ENCODE measurements at places on chromosomes 1 and 21. TPM values are rescaled to one million over a fixed set of nuclear protein-coding genes. Genes with fewer than 3 reads are reported as not detected.

VHLL gene
- not detected for total RNA-seq

UTS2 gene
- total RNA-seq: not detected

PLA2G2D gene
- not detected for total RNA-seq

TLR5 gene
- 0.46 TPM for total RNA-seq

AVPR1B gene
- total RNA-seq: not detected

IVL gene
- total RNA-seq: not detected

- no peaks in the 10 kb centered on the region for H3K36me3 ChIP-seq
- H3K4me1 ChIP-seq: peaks cover 8% of the 10 kb centered on the region
- no peak for DNase-seq
- no peaks in the 10 kb centered on the region for H3K27me3 ChIP-seq
- H3K27ac ChIP-seq: no peak overlapping the region
These were observed 11.5 kb downstream of the TNFSF4 start for GRCh38 chr1:173195596-173196088.

- no peaks in the 10 kb centered on the region for H3K4me1 ChIP-seq
- H3K4me3 ChIP-seq: no peak overlapping the region
- H3K27me3 ChIP-seq: no peaks in the 10 kb centered on the region
- no peak overlapping the region for H3K27ac ChIP-seq
These were observed 297.6 kb downstream of the TTLL7 start for GRCh38 chr1:83701355-83701754.

- no peaks in the 10 kb centered on the region for H3K36me3 ChIP-seq
- DNase-seq: no peak
- no peaks in the 10 kb centered on the region for H3K27me3 ChIP-seq
- no peaks in the 10 kb centered on the region for H3K4me1 ChIP-seq
These were observed 197.0 kb downstream of the GABPA start for GRCh38 chr21:25931765-25932164.

GRCh38 chr1:70628973-70629372 lies 217.9 kb downstream of the CTH start:
- H3K36me3 ChIP-seq: no peaks in the 10 kb centered on the region
- H3K27ac ChIP-seq: no peak overlapping the region
- no peaks in the 10 kb centered on the region for H3K27me3 ChIP-seq
- H3K4me1 ChIP-seq: no peaks in the 10 kb centered on the region

DNA sequence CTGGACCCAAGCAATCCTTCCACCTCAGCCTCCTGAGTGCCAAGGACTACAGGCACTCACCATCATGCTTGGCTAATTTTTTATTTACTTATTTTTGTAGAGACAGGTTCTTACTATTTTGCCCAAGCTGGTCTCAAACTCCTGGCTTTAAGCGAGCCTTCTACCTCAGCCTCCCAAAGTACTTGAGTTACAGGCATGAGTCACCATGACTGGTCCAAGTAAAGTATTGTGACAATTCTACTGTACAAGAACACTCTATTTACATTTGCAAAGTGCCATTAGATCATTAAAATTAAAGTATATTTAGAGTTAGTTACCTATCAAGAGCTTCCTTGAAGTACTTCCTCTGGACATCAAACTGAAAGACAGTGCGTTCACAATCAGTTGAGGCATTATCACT lies 44.8 kb downstream of the NRDC start:
- peaks cover 18% of the 10 kb centered on the region for H3K36me3 ChIP-seq
- no peak overlapping the region for H3K27ac ChIP-seq
- no peaks in the 10 kb centered on the region for H3K27me3 ChIP-seq
- DNase-seq: no peak
- no peak overlapping the region for H3K4me3 ChIP-seq
